Aorta (tissue), 5 donors: ENCODE measurements at places on chromosomes 7 and 10. TPM values are rescaled to one million over a fixed set of nuclear protein-coding genes. Genes with fewer than 3 reads are reported as not detected.
A peak's percentile ranks its signal among the peaks of the same experiment; 100 is the strongest.

GRCh38 chr10:94016727-94017714 lies 23.3 kb downstream of the PLCE1 start:
- no peak for DNase-seq

Gene UBTD1
- 15.1 TPM for total RNA-seq

GRCh38 chr7:13801669-13802068 lies 187.8 kb downstream of the ETV1 start:
- no peak for DNase-seq

- no peak for DNase-seq
Observed at GRCh38 chr7:151286148-151286547, 37.7 kb upstream of the SMARCD3 start.

Gene TMEM178B
- 0.26 TPM for total RNA-seq

Gene BICC1
- total RNA-seq, result 17.3 TPM

GRCh38 chr10:95792874-95793285 lies 36.9 kb downstream of the ENTPD1 start:
- DNase-seq, result peak; percentile 49

GRCh38 chr10:110224992-110225391 lies 17.6 kb downstream of the MXI1 start:
- DNase-seq, result no peak
